ENCODE measurements at places on chromosomes 4 and X.

GRCh38 chr4:121651597-121651996 is 45.2 kb downstream of the ANXA5 start:
- no peak for DNase-seq

DNA sequence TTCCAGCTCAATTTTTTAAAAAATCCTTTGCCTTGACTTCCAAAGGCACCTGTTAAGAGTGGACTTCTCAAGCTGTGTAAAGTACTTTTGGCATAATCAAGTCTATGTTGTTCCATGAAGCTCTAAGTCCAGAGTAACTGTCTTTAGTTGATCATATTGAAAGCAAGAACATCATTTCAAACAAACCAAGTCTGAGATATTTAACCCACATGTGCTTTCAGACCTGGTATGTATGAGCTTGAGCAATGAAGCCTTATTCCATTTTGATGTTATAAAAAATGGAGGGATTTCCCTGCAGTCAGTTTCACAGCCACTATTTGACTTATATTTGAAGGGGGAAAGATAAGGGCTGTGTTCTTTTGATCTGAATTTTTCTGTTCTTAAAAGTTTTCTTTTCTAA is 23.7 kb upstream of the EOLA2 start:
- DNase-seq: no peak

- no peak for DNase-seq
These were observed 92.2 kb upstream of the GPR34 start for GRCh38 chrX:41596596-41596995.

DNA sequence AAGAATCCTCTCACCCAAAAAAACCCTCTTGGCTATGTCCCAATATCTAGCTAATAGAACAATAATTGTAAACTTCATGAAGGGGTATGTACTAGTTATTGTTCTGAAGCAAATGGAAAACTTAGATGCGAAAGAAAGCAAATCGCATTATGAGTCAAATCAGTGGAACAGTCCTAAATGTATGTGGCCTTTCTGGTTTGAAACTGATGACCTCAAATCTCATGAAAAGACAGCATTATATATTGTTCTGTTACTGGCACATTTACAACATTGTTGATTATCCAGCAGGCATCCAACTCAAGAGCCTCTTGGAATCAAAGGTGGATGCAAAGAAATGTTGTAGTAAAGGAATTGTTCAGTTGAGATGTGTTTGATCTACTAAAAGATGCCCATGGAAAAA is 34.7 kb downstream of the CSN3 start:
- DNase-seq: no peak

GRCh38 chr4:183478123-183478522 is 26.7 kb upstream of the ING2 start:
- DNase-seq: no peak

DNA sequence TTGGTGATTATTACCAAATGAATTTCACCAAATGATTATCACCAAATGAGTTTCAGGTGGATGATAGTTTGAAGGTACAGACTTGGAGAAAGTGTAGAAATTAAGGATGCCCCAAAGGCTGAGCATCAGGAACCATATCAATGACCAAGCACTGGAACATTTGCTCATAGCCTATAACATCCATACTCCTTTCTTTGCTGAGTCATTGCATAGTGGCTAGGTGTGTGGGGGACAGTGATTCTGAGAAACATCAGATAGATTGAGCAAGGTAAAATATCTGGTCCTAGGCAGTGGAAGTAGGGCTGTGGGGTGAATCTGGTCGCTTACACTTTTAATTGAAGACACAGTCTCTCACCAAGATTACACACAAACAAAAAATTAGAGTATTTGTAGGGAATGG is 1362.5 kb upstream of the PABPC4L start:
- no peak for DNase-seq

DNA sequence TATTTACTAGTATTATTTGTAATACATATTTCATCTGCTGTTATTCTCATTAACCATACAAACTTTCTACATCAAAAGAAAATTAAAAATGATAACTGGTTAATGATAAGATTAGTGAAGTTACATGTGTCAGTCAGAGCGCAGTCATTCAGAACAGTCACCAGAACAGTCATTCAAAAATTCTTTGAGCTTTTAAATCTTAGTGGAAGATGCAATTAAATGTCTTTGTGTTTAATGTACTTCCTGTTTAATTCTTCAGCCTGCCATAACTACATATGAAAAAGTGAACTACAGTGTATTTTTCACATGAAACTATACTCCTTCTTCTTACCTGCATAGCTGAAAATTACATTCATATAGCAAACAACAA is 179.7 kb upstream of the NDST4 start:
- DNase-seq: no peak

GRCh38 chrX:81489987-81490386 is 288.1 kb downstream of the SH3BGRL start:
- no peak for DNase-seq

GRCh38 chr4:17535242-17535641 is 20.3 kb downstream of the CLRN2 start:
- no peak for DNase-seq

DNA sequence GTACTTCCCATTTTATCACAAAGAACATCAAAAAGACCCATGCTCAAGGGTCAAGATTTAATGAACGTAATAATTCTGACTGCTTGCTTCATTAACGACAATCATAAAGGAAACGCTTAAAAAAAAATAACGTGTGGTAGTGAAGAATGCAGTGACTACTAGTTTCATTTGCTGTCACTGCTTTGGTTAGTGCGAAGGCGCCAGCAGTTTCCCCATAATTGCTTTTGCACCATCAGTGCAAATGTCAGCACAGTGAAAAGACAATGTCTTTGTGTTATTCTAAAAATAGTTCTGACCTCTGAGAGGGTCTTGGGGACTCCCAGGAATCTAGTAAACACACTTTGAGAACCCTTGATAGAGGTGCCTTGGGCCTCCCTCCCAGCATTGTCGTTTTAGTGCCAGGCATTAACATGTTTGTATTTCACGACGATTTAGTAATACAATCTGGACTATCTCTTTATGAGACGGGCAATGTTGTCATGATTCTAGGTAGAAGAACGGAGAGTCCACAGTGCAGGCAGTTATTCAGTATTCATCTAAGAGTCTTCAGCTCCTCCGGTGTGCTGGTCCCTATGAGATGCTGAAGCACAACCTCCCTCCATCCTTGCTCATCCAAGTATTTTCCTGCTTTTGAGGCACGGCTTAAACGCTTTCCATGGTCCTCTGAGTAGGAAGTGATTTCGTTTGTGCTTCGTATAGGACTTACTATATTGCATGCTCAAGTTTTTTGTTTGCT is 71.0 kb downstream of the AFF1 start:
- no peak for DNase-seq

DNA sequence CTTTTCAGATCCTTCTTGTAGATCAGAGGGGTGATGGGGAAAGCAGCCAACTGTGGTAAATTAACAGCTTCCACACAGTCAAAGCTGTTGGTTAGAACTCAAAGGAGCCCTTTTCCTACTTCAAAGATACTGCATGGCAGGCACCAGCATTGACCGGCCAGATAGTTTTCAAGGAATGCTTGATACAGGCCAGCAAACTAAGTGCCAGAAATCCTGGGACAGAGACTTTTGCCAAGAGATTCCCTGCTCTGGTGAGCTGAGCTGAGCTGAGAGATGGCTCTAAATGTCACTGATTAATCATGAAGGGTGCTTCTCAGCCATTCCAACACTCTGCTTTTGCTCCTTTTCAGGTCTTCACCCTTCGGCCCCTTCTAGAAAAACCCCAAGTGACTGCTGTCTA is 131.6 kb upstream of the MED14 start:
- DNase-seq: no peak

- DNase-seq: no peak
These were observed 690.3 kb upstream of the FAM241A start for GRCh38 chr4:111454961-111455360.

DNA sequence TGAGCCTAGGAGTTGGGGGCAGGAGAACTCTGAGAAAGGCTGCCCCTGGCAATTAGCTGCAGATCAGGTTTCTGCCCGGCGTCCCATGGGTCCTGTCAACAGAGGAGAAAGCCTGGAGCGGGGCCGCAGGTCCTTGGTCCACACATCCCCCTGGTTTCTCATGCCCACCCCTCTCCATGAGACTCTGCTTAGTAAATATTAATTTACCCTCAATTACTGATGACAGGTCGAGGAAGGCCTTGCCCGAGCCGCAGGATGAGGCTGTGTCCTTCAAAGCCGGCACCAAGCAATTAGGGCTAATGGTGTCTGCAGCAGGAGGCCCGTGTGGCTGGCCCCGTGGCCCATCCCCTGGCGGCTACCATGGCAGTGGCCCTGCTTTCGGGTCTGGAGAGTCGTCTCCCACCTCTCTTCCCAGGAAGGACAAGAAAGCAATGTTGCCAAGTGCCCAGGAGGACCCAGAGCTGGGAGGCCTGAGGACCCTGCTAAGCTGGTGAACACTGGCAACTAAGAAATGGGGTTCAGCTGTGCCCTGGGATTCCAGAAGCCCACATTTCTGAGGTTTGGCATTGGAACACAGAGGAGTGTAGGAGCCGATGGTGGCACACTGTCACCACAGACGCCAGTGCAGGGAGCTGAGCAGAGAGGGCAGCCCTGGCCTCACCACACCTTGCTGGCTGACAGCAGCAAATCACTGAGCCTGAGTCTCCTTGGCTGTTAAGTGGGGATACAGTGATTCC is 114.6 kb downstream of the CPZ start:
- no peak for DNase-seq

GRCh38 chrX:53288189-53288588 is 6.8 kb upstream of the IQSEC2 start:
- DNase-seq: no peak

GRCh38 chr4:99679204-99679603 is 21.6 kb upstream of the C4orf54 start:
- DNase-seq: no peak

GRCh38 chr4:2574863-2575262 is 38.4 kb downstream of the FAM193A start:
- DNase-seq: no peak

- DNase-seq: no peak
These were observed 65.7 kb downstream of the RBM47 start for GRCh38 chr4:40564004-40564403.

GRCh38 chr4:183968502-183968901 is 63.4 kb downstream of the STOX2 start:
- DNase-seq: no peak

- no peak for DNase-seq
These were observed 78.9 kb downstream of the FAT1 start for GRCh38 chr4:186644737-186645261.

GRCh38 chr4:99091216-99091575 is 2.6 kb upstream of the ADH5 start:
- no peak for DNase-seq

DNA sequence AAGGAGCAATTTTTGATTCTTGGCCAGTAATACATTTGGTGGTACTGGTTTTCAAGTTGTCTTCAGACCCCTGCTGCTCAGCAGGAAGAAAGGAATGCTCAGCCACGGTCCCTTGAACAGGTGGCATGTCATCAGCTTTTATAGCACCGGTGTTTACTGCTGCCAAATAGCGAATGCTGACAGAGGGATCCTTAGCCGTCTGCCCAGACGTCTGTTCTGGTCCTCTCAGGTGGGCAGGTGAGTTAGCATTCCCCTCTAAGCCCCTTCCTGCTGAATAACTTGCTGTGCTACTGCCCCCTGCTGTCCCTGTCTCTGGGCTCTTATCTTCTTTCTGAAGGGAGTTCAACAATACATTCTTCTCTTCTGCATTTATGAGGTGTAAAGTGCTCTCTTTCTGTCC is 28.4 kb downstream of the BOD1L1 start:
- DNase-seq: no peak

DNA sequence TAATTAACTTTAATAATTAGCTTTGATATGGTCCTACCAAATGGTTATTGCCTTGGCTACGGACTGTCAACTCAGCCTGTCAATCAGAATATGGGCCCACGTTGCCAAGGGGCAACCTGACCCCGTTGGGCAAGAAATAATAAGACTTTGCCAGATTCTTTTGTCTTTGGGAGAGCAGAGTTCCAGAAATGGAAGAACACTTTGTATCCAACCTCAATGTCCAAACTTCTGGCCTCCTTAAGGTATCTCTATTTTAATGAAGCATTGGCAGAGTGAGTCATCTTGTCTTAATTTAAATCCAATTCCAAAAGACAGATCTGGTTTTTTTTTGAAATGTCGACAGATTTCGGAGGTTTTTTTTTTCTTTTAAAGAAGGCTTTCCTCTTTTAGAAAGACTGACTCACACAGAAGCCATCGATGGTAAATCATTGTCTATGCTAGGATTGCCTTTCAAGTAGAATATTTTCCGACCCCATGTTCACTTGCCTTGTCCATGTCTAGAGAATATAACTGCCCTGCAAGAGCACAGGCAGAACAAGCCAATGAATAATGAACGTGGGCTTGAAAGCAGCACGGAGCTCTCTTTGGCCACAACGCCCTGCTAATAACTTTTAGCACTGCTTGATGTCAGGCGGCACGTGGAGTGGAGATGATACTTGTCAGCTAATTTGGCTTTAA is 190.3 kb upstream of the GATB start:
- no peak for DNase-seq

- no peak for DNase-seq
These were observed 56.4 kb downstream of the FAM53A start for GRCh38 chr4:1627417-1628313.

- DNase-seq: no peak
These were observed 36.3 kb downstream of the HTT-AS start for GRCh38 chr4:3037957-3038461.
